ENCODE measurements at places on chromosomes 16 and 17.

DNA sequence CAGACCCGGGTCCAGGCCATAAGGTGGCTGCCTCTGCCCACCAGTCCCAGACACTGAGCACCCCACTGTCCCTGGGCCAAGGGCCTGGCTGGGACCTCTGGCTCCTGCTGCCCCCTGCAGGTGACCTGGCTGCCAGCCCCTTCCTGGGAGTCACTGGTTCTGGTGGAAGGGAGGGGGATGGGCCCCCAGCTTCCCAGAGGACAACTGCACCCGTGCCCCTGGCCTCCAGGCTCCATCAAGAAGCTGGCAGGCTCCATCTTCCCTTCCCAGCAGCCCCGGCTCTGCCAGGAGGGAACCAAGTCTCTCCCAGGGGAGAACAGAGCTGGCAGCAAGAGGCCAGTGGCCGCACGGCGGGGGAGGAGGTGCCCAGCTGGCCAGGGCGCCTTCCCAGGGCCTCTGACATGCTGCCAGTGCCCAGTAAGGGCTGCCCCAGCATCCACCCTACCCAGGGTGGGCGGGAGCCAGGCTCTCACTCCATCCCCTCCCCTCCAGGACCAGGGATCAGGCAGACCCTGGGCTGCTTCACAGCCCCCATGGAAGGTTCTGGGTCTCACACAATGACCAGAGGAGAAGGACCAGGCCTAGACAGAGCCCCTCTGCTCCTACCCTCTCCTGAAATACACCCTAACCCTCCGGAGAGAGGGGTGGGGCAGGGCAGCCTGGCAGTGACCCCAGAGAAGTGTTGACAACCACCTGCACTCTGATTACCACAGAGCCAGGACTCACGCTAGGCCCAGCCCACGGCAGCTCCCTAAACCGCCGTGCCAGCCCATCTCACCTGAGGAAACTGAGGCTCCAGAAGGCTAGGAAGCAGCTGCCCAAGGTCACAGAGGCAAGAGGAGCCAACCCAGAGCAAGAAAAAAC lies 3.6 kb downstream of the CLUH start:
- no peak for DNase-seq

DNA sequence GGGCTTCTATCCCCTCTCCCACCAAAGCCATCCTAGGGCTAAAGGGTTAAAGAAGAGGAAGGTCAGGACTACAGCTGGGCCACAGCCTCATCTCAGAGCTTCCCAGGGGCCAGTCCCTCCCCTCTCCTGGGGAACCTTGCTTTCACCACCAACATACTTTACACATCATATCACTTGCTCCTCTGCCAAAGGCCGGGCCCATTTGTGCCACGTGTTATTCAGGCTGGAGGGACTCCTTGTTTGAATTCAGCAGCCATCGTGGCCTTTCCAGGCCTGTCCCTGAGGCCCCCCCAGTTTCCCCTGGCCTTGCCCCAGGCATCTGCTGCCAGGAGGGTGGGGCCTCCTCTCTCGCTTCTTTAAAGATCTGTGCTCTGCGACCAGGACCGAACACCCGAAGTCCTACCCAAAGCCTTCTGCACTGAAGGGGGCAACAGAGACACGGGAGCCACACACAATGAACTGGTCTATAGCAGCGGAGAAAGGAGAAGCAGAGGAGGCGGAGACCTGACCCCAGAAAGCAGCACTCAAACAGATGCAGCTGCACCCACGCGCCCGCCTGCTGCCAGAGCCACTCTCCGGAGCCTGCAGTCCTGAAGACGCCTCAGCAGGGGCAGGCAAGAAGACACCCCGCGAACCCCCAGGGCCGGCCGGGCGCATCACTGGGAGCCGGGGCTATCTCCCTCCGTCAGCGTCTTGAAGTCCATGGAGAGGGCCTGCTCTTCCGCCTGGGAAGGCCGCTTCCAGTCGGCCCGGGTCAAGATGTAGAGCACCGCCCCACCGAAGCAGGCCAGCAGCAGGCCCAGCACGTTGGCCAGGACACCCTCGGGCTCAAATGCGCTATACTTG lies 12.1 kb downstream of the CYB561 start:
- no peak for DNase-seq

- DNase-seq, result no peak
Measured at GRCh38 chr16:84832488-84833143, 12.8 kb downstream of the CRISPLD2 start.

DNA sequence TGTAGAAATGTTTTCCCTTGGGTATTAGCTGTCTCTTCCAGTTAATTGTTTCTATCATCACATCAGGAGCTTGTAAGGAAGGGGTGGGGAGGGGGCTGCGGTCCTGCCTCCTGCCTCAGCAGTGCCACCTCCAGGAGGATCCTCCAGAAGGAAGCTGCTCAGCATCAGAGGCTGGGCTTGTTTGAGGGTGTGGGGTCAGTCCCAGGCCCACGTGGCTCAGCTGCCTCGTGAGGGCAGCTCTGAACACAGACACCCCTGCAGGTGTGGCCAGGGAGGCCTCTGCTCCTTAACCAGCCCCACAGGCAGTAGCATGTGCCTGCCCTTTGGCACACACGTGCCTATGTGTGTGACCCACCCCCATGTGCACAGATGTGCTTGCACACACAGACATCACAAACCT lies 46.3 kb downstream of the MRM1 start:
- DNase-seq, result no peak

DNA sequence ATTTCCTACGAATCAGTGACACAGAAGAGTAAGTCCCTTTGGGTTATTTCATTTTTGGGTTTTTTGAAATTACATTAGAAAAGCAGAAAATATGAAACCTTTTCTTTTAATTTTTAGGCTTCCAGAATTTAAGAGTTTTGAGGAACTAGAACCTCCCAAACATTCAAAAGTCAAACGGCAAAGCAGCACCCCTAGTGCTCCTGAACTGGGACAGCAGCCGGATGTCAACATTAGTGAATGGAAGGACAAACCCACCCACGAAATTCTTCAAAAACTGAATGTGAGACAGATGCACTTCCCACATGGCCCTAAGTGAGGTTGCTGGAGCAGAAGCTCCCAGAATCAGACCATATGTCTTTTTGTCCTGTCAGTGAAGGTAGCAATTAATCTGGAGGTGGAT lies 199.4 kb downstream of the PHKB start:
- DNase-seq, result no peak

DNA sequence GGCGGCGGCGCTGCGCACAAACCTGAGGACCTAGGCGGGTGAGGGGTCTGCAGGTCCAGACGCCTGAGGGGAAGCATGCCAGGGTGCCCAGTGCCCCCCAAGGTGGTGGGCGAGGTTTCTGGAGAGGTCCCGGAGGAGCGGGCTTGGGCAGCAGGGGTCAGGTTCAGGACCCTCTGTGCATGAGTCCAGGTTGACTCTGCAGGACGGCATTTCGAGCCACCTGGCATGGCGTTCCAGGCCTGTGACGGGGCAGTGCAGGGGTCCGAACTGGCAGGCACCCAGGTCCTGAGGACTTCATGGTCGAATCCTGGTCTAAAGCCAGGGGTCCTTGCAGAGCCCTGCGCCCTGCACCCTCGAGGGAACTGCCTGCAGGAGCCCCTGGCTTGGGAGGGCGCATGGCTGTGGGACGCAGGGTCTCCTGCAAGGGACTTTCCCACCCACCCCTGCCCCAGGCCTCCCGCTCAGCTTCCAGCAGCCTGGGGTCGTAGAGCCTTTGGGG lies 3.5 kb downstream of the SLC16A3 start:
- no peak for DNase-seq

DNA sequence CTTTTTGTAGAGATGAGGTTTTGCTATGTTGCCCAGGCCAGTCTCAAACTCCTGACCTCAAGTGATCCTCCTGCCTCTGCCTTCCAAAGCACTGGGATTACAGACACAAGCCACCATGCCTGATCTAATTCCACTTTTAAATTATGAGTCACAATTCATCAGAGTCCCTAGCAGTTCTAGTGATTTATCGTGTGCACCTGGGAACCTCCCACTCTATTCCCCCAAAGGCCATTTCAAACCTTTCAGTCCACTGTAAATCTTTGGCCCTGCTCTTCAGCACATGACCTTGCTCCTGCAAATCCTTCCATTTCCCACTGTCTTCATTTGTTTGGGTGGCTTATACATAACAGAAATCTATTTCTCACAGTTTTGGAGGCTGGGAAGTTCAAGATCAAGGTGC lies 73.0 kb downstream of the HS3ST2 start:
- DNase-seq, result no peak
